Muscle of back (tissue), 13 donors: ENCODE measurements at places on chromosomes 4 and X.

DNA sequence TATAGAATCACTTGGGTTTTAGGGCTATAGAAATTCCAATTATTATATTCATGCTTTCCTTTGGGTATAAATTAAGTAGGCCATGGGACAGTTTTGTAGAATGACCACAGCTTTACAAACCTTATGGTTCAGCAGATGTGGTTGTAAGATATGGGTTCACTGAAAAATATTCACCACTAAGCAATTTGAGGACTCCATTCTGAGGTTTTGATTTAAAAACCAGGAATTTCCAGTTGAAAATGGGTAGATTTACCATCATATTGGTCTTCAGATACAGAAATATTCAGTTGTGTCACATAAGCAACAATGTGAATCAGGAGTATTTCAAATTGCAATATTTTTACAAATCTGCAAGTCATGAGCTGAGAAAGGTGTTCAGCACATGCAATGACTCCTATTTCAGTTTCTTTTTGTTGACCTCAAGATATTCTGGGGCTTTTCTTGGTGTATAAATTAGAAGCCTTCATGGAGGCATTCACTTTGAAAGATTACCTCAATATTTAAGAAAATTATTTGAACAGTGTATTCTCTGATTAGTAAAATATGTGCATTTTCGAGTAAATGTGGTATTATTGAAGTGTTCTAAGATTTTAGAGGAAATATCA lies 218.4 kb upstream of the HCCS start:
- DNase-seq = peak; percentile 23

- peak; percentile 88 for DNase-seq
Observed at GRCh38 chr4:38565271-38566199, 98.5 kb upstream of the KLF3 start.

GRCh38 chr4:66331761-66332160 lies 661.5 kb upstream of the EPHA5 start:
- DNase-seq = no peak

DNA sequence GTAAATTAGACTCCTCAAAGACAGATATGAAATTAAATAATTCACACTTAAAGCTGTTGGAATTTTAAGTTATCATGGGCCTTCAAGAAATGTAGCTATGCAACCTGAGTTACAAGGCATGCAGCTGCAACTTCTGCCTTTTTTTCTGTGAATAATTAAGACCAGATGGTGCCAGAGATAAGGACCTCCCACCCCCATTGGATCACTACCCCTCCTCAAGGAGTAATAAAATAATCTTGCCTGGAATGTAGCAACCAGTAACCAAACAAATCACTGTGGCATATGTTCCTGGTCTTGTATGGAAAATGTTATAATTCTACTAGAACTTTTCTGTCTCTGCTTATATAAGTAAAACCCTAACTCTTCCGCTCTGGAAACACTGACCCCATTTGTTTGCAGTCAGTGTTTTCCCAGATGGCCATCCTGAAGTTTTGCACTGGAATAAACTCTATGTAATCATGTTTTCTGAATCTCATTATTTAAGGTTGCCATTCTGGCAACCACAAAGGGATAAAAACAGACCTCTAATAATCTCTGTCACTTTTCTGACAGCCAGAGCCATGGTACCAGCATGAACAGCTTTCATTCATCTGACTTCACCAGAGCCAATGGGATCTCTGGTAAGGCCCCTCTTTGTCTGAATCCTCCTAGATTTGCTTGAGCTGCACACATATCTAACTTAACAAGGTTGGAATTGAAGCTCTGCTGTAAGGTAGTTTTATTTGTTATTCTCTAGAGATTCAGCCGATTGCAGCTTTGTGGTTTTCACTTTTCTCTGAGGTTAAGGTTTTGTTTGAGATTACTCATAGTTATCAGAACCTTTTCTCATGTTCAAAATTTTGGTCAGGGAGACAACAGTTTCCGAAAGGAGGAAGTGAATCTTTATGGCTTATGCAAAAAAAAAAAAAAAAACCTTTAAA lies 274.6 kb downstream of the NAF1 start:
- peak; percentile 33 for DNase-seq

DNA sequence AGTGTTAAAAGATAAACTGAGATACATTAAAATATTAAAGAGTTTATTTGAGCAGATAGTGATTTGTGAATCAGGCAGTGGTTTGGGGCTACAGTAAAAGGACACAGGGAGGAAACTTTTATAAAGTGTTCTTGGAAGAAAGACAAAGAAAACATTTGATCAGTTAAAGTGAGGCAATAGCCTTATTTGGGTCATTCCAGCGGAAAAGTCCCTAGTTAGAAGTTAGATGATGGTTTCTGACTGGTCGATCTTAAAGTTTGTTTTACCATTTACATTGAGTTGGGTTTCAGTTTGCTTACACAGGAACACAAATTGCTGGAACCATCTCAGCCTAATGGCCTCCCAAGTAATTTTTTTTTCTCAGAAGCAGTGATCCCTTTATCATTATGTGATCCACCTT lies 69.7 kb downstream of the PPP1R2C start:
- DNase-seq = no peak

- no peak for DNase-seq
Observed at GRCh38 chr4:146235654-146236177, 21.4 kb downstream of the REELD1 start.

- no peak for DNase-seq
Observed at GRCh38 chrX:68375803-68376202, 57.5 kb downstream of the OPHN1 start.

DNA sequence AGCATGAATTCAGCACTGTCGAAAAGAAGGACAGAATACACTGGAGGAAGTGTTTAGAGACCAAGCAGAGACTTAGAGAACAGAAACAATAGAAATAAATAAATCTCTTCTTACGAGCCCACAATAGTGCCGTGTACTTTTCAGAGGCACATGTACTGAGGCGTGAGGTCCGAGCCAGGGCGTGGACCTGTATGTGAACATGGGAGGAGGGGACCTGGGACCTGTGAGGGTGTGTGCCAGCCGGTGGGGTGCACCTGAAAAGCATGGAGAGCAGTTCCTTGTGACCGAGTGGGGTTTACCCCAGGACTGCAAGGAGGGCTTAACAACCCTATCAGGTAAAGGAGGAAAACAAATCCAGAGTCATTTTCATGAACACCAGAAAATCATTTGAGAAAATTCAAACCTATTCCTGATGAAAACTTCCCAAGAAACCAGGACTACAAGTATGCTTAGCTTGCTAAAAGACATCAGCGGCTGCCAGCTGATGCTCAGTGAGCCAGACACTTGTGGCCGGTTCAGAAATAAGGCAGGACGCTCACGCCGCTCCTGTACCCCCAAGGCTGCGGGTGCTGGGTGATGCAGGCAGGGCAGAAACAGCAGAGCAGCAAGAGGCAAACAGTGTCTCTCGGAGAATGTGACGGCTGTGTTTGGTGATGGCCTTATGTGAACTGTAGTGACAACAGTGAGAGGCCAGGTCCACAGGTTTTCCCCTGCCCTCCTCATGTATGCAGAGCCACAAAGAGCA lies 37.1 kb downstream of the NELFA start:
- DNase-seq = no peak

DNA sequence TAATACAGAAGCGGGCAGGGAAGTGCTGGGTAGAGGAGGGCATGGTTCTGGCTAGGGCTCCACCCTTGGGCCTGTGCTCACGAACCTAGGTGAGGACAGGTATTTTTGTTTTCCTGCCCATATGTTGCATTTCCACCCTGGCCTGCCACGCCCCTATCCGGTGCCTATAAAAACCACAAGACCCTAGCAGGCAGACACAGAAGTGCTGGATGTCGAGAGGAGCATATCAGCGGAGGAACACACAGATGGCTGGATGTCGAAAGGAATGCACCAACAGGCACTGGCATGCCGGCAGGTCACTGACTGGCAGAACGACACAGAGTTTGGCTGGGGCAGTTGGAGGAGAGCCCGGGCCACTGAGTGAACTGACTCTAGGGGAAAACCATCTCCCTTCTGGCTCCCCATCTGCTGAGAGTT lies 316.6 kb upstream of the BOD1L1 start:
- DNase-seq = no peak

DNA sequence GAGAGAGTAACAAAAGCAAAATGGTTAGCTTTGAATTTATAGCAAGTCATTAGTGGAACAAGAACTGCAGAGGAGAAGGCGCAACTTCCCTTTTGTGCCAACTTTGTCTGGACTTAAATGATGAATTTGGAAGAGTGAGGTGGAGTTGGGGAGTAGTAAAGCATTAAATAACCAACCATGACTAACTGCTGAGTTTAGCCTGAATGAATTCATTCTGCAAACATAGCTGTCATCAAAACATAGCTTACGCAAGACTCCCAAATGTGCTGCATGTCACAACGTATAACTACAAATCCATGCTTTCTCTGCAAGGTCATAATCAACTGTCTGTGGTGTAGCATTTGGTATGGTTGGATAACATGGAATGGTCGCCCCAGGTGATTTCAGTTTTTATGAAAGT lies 75.9 kb upstream of the RPL34 start:
- DNase-seq = no peak

- no peak for DNase-seq
Observed at GRCh38 chr4:154781983-154782293, 866 bp downstream of the RBM46 start.

- DNase-seq = no peak
Observed at GRCh38 chr4:13794819-13795565, 167.5 kb upstream of the BOD1L1 start.

DNA sequence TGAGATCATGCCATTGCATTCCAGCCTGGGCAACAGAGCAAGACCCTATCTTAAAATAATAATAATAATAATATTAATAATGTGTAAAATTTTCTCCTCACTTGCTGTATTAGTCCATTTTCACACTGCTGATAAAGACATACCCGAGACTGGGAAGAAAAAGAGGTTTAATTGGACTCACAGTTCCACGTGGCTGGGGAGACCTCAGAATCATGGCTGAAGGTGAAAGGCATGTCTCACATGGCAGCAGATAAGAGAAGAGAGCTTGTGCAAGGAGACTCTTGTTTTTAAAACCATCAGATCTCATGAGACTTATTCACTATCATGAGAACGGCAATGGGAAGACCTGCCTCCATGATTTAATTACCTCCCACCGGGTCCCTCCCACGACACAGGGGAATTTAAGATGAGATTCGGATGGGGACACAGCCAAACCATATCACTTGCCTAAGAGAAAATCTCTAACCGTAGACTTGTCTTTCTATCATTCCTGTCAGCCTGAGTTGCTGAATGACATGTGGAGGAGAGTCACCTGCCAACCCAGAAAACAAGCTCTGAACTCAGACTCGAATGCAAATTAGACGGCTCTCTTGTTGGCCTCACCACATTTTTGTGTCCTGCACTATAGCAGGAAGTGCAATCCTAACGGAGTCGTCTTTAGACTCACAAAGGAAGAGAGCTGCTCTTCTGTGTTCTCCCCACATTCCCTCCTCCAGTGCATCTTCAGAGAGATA lies 51.9 kb upstream of the DCTD start:
- DNase-seq = no peak
